ENCODE measurements at places on chromosomes 12 and 14.

DNA sequence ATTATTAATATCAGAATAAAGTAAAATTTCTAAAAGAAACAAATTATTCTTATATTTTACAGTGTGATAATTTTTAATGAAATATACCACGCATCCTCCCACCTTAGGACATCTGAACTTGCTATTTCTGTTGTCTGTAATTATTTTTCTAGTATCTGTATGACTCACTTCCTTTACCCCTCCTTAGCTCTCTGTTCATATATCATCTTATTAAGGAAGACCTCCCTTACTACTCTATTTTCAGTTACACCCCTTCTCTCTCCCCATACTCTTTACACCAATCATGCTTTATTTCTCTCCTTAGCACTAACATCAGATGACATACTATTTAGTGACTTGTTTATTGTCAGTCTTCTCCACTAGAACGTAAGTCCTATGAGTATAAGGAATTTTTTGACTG is 34.2 kb upstream of the C12orf50 start:
- DNase-seq = peak; percentile 8

- DNase-seq = peak; percentile 45
Observed at GRCh38 chr12:53952871-53953734, 1.6 kb upstream of the HOXC12 start.

DNA sequence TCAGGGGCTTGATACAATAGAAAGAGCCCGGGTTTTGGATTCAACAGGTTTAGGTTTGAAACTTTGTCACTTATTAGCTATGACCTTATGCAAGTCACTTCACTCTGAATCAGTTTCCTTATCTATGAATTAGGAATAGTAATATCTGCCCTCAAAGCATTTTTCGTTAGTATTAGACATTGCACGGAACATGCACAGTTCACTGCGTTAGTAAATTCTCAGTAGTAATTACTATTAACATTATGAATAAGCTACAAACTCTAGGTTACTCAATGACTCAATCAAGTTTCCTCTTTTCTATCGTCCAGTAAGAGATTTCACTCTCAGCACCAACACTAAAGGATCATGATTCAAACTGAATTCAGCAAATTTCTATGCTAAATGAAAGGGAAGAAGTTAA is 150.3 kb downstream of the CEP83 start:
- DNase-seq = no peak

GRCh38 chr12:53120685-53121525 is 17.6 kb downstream of the SOAT2 start:
- no peak for DNase-seq

DNA sequence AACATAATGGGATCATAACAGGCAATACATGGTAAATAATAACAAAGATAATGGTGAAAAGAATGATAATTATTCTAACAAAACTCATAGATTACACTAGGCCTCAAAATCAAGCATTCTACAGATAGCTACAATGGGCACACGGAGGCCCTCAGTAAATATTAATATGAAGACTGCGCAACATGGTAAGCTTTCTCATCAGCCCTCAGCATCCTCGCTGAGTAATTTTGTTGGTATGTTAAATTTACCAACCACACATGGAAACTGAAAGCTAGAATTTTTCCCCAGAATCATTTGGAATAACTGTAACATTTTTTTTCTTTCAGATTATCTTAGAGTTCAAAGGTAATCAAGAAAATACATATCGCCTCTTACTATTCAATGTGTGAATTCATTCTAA is 74.2 kb upstream of the PYGL start:
- no peak for DNase-seq

DNA sequence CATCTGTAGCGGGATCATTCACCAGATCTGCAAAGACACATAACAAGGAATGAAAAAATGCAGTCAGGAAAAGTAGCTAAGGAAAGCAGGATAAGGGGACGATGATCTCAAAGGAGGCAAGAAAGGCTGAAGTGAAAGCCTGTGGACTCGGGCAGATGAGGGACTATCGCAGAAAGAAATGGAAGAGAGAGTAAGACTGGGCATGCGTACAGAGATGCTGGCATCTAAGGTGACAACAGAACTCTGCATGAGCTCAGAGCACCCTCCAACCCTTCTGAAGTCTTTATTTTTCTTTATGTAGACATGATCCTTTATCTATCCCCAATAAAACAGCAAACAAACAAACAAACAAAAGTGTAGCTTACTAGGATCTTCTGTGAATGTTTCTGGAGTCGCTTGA is 7.2 kb downstream of the MFAP5 start:
- no peak for DNase-seq

GRCh38 chr12:65632131-65632855 is 192.0 kb upstream of the HMGA2 start:
- no peak for DNase-seq

DNA sequence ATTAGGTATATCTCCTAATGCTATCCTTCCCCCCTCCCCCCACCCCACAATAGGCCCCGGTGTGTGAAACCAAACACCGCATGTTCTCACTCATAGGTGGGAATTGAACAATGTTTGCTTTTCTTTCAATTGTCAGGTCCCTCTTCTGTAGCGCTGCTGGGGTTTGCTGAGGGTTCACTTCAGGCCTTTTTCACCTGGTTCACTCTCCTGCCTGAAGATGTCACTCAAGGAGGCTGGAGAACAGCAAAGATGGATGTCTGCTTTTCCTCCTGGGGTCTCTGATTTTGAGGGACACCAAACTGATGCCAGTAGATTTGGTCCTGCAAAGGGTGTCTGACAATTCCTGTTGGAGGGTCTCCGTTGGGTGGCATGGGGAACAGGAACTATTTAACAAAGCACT is 35.8 kb downstream of the KLRK1 start:
- DNase-seq = no peak

- no peak for DNase-seq
Observed at GRCh38 chr14:93148979-93149378, 33.3 kb upstream of the ITPK1 start.

DNA sequence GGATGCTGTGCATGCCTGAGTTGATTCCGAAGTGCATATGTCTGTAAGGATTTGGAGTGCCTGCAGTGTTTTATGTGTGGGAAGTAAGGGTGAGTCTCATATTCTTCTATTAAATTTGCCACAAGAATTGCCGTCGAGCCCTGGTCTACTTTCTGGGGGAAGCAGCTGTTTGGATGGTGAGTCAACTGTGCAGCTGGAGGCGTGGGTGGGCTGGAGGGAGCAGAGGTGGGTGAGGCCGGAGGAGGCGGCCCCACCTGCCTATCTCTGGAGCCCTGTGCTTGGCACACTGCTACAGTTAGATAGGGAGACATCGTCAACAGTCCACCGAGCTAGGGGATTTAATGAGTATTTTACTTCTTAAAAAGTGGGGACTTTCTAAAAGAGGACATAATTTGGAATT is 9.7 kb downstream of the GLRX5 start:
- no peak for DNase-seq

DNA sequence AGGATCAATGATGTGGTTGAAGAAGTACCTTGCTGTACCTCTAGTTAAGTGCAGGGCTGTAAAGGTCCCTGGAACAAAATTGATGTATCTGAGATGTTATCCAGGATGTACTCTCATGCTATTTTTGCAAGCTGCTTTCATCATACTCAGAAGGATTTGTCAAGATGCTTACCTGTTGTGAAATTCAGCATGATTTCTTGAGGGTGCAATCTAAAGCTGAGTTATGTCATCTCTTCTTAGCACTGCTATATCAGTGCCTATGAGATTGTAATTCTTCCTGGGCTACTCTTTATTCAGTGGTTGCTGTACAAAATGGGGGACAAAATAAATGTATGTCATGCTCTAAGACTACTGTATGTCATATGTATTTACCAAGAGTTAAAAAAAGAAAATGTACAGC is 340.7 kb upstream of the LMO3 start:
- DNase-seq = no peak

- peak; percentile 8 for DNase-seq
Observed at GRCh38 chr12:62191491-62192179, 68.6 kb upstream of the USP15 start.

DNA sequence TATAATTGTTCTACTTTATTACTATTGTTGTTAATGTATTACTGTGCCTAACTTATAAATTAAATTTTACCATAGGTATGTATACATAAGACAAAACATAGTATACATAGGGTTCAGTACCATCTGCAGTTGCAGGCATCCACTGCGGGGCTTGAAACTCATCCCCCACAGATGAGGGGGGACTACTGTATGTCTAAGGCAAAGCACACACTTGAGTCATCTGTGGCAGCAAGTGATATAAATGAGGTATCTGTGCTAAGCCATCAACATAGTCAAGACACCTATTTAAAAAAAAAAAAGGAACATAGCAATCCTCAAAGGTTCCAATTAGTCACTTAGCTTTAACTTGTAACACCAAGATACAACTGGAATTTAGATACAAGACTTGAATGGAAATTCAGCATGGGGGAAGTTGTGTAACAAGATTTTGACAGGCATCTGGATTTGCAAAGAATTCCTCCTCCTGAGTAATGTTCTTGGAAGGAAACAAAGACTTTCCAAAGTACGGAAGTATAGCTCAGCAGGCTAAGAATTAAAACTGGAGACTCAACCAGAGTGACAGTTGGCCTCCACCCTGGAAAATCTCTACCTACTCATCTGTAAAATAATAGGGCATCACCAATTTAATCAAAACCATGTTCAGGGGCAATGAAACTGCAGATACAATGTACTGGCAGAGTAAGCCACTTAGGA is 14.9 kb downstream of the DCAF5 start:
- no peak for DNase-seq

DNA sequence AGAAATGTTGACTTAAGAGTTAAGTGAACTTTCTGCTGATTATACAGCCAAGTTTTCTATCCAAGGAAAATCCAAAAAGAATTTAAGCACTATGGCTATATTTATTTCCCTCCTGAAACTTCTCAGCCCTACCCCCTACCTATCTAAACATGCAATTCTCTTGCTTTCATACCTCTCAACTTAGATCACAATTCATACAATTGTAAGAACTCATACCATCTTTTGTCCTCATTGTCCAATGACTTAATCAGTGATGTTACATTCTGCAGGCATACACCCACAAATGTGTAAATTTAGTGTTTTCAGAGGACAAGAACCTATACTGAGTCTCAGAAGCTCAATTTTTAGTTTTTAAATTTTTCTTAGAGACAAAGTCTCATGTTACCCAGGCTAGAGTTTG is 62.1 kb downstream of the ZFC3H1 start:
- no peak for DNase-seq

DNA sequence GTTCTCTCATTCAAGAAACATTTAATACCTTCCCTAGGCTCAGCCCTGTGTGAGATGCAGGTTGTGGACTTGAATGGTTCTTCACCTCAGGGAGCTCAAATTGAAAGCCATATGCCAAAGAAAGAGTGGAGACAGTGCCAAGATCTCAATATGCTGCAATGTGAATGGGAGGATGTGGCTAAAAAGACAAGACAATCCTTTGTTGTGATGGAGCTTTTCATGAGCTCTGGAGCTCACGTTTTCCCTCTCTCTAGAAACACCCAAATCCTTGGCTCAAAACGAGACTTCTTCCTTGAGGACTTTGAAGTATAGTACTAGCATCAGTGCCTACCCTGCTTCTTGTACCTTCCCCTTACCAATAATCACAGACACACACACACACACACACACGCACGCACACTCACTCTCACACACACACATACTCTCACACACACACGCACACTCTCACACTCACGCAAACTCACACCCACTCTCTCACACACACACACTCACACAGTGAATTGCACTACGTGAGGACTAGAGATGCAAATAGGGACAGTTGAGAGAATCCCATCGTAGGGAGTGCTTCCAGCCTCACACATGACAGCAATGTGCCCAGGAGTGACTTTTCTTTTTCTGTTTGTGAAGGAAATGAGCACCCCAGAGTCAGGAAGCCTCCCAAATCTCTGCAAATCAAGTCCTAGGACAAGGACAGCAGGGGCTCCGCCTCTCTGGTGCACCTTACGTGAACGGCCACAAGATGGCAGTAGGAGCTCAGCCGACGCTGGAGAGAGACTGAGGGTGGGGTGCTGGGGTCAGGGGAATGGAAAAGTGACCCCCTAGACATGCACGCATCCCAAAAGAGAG is 231.4 kb downstream of the PCNX1 start:
- peak; percentile 91 for DNase-seq

DNA sequence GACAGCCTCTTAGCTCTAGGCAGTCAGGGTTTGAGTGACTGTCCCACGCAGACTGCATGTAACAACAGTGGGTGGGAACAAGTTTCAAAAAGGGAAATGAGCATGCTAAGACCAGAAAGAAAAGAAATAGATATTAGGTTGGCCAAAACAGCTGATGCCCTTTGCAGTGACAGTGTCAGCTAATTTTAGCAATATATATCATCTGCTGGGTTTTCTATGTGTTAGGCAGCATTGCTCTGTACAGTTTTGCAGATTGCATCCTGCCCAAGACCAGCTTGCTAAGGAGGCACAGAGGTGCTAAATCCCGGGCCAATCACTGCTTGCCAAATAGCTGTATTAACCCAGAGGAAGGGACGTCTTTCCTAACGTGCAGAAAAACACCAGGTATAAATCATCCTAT is 541.9 kb upstream of the TBX3 start:
- no peak for DNase-seq

DNA sequence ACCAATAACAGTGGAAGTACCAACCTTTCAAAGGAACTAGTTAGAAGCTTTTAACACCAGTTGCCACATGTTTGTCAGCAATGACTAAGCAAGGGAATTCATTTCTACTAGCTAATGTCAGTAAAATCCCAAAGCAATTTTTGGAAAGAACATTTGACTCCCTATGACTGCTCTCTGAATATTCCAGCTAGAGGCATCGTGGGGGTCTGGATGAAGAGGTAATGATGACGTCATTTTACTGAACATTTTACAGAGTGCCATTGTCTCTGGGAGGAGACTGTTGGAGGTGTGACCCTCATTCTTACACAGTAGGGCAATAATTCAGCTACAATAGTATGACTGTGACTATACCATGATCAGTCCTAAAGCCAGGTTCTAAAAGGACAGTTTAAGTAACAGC is 204.8 kb downstream of the ITPR2 start:
- DNase-seq = no peak

DNA sequence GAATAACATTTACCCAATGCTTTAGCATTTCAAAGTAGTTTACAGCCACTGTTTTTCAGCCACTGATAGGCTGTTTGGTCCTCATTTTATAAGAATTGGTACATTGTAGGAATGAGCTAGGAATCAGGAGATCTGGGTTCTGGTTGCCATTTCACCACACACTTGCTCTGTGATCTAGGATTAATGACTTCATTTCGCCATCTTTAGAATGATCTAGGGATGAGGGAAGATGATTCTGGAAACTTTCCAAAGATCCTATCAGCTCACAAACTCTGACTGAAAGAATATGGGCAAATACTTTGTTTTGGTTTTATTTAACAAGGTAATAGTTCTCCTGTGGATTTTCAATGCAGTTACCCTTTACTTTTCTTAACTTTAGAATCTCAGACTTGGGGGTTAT is 155.0 kb downstream of the GCH1 start:
- no peak for DNase-seq

DNA sequence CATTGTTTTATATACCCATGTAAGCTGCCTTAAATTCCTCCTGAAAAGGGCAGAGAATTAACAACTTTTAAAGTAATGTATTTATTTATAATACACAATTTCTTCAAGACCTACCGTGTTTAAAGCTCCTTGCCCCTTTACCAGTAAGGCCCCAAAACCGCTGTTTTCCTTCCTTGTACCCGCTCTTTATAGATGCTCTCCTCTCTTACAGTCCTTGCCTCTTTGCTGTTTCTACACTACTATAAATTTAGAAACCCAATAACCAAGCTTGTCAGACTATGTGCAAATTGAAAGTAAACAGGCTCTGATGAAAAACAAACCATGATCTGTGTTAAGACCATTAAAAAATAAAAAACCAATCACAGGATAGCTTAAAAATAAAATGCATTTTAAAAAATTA is 3.9 kb downstream of the MPHOSPH9 start:
- DNase-seq = no peak

GRCh38 chr14:38994731-38995130 is 108.3 kb downstream of the SEC23A start:
- DNase-seq = no peak
